ENCODE measurements at places on chromosomes 7 and 10.

DNA sequence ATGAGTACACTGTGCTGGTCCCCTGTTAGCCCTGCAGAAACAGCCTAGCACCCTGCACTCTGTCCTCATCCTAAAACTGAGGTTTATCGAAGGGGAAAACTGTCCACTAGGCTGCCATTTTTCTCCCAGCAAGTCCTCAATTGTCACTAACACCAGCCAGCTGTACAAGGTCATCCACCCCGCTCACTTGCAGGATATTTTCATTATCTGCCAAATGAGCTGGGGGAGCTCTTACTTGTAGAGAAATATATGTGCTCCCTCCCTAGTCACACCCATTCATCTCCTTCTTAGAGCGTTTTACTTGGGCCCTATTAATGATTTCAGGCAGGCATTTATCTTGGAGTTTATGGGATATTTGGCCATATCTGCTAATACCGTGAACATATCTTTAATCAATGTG is 413.5 kb upstream of the NFE2L3 start:
- DNase-seq: no peak

GRCh38 chr10:124035306-124035927 is 58.0 kb downstream of the CHST15 start:
- no peak for DNase-seq

- DNase-seq: no peak
Observed at GRCh38 chr7:22485189-22485588, 14.8 kb downstream of the STEAP1B start.

- no peak for DNase-seq
Observed at GRCh38 chr7:129493555-129493954, 8.8 kb upstream of the SMKR1 start.

DNA sequence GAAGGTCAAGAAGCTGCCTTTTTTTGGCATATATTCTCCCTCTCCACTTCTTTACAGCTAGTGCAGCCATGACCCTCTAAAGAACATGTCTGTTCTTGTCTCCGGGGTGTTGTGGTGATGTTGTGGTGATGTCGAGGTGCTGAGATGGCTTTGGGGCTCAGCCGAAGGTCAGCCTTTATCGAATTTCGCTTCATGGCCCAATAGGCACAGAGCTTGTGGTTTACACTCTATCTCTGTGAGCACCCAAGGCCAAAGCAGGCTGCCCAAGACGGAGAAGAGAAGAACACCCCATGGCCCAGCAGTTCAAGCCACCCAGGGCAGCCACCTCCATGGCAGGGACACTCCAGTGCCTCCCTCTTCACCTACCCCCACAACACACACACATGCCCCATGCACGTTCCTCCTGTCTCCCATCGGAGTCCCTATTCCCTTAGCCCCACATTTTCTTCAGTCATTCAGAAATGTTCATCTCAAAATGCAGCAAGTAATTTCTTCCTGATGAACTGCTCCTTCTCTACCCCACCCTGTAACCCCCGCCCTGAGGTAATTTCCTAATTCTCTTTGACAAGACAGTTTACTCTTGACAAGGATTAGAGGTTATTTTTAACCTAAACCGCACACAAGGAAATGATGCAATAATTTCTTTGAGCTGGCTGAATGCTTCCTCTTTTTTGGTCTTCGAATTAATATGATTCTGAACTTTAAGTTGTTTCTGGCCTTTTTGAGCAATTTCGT is 18.6 kb upstream of the ADRB1 start:
- peak; percentile 31 for DNase-seq

GRCh38 chr7:156616269-156617202 is 24.0 kb upstream of the RNF32 start:
- no peak for DNase-seq

DNA sequence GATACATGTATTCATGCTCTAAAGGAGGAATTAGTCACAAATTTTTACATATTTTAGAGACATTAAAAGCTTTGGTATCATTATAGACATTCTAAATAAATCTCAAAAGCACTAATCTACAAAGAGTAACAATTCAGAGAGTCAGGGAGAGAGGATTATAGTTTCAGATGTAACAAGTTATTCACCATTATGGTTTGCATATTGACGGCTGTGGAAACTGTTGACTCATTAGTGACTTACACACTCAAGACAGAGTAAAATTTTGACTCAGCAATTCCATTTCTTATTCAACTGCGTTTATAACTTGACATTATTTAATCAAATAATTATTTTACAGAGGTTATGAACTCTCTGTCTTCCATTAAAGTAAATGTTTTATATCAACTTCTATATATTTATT is 95.4 kb upstream of the SEMA3C start:
- no peak for DNase-seq

DNA sequence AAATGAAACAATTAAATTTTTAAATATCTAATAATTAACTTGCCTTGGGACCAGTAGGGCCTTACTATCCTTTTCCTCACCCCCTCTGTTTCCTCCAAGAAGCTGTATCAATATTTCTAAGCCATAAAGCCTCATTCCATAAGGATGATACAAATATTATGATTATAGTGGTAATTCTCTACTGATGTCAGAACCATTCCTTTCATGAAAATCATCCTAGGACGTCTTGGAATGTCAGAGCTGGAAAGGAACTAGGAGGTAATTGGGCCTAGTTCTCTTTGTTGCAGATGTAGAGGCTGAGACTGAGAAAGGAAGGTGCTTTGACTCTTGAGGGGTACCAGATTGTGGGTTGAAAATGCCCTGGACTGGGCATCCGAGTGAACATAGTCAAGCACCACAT is 766.7 kb upstream of the GHITM start:
- no peak for DNase-seq

- no peak for DNase-seq
Observed at GRCh38 chr7:57339198-57339944, 110.6 kb upstream of the ZNF716 start.

- no peak for DNase-seq
Observed at GRCh38 chr10:118259288-118259906, 82.7 kb downstream of the FAM204A start.

DNA sequence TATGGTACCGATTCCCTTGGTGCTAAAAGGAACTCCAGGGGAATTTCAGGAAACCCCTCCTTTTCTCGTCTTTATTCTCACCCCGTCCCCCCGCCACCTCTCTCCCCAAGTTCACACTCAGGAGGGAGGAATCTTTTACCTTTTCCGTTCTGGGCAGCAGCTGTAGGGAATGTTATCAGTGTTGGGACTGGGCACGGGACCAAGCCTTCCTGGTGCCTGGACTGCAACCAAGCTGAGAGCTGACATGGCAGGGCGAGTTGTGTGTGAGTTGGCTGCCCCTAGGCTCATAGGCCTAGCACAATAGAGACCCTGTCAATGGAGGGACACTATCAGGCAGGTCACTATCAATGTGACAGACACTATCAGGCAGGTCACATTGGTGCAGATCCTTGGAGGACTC is 121.4 kb downstream of the TCF7L2 start:
- no peak for DNase-seq

GRCh38 chr7:88346357-88346756 is 39.7 kb upstream of the STEAP4 start:
- DNase-seq: no peak

DNA sequence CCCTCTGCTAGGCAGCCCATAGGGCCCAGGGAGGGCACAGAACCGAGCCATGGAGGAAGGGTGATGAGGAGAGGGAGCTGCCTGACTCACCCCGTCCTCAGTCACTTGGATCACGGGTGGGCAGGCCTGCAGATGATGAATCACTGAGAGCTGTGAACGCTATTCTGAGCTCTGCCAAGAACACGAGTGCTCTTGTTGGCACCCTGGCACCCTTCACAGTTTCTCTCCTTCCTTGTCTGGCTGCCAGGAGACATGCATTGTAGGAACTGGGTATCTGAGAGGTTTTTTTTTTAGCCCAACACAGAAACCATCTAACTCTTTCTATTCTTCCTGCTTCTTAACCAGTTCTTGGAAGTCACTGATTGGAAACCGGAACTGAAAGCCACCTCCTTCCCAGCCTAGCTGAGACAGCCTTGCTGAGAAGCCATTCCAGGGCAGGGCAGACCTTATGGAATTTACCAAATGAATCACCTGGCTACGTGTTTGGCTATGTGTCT is 82.1 kb downstream of the SLC37A3 start:
- no peak for DNase-seq
